Activated CD4-positive, alpha-beta T cell treated with anti-CD3 and anti-CD28 coated beads, Interleukin-2, Interleukin-6, amounts not matched to agents 100 ng/mL and 50 ng/mL, durations not matched to agents 16 hours and 8 hours (primary cell): ENCODE measurements at places on chromosomes 2 and 18.

- DNase-seq = no peak
Measured at GRCh38 chr2:26979741-26980140, 9.3 kb downstream of the MAPRE3 start.

DNA sequence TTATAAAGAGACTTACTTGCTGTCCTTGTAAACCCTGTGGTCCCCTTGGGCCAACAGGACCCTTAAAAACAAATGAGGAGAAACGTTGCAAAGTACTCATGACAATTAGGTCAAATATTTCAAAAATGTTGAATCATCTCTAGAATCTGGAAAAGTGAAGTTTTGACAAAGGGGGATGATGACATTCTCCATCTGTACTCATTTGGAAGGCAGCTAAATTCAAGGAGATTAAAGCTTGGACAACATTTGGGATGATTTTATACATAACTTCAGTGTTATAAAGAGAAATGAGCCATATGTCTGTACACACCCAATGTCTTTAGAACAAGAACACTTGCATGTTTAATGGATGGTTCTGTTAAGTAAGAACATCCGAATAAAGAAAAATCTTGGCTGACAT lies 92.9 kb downstream of the COL5A2 start:
- no peak for DNase-seq

GRCh38 chr2:190313880-190314279 lies 5.7 kb downstream of the HIBCH start:
- DNase-seq = no peak

- DNase-seq = no peak
Measured at GRCh38 chr18:31176531-31176930, 13.9 kb upstream of the DSC1 start.

DNA sequence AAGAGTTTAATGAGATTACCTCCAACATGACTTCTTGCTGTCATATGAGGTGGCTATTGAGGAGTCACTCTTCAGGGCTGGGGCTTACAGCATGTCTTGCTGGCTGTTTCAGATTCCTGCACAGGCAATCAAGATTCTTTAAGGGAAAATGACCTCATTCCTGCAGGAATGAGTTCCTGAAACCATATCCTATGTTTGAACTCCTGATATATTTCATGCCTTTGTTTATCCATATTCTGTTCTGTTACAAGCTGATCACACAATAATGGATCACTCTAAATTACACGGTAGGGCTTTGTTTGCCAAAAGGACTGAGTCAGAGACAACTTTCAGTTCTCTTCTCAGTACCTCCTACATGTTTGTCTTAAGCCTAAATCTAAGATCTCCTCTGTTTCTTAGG lies 879.8 kb upstream of the PIK3C3 start:
- no peak for DNase-seq

DNA sequence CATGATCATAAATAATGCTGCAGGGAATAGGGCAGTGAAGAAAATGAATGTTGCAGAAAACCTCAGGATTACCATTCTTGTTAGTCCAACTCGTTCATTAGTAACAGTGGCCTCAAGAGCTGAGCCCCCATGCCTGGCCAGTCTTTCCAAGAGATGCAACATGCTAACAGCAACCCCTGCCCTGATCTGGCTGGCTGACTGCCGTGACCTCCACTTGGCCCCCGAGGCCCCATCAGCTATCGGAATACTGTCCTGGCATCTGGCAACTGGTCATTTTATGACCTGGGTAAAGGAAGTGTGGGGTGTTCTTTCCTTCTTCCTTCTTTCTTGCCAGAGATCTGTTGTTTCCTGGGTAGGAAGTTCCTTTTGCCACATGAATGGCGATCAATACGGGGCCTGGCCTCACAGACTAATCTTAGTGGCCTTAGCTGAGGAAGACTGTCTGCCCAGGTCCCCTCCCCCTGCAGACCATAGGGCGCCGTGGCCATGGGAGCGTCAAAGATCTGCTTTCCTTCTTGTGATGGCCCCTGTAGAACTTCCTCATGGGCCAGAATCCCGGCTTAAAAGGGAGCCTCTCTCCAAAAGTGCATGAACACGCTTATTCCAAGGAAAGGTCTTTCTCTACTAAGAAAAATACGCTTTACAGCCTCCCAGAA lies 10.6 kb upstream of the TRABD2A start:
- DNase-seq = no peak

GRCh38 chr2:49167131-49167530 lies 12.8 kb upstream of the FSHR start:
- DNase-seq = no peak

- DNase-seq = no peak
Measured at GRCh38 chr18:58666176-58666575, 5.1 kb upstream of the MALT1 start.

GRCh38 chr18:48021273-48021914 lies 90.9 kb upstream of the SMAD2 start:
- no peak for DNase-seq

DNA sequence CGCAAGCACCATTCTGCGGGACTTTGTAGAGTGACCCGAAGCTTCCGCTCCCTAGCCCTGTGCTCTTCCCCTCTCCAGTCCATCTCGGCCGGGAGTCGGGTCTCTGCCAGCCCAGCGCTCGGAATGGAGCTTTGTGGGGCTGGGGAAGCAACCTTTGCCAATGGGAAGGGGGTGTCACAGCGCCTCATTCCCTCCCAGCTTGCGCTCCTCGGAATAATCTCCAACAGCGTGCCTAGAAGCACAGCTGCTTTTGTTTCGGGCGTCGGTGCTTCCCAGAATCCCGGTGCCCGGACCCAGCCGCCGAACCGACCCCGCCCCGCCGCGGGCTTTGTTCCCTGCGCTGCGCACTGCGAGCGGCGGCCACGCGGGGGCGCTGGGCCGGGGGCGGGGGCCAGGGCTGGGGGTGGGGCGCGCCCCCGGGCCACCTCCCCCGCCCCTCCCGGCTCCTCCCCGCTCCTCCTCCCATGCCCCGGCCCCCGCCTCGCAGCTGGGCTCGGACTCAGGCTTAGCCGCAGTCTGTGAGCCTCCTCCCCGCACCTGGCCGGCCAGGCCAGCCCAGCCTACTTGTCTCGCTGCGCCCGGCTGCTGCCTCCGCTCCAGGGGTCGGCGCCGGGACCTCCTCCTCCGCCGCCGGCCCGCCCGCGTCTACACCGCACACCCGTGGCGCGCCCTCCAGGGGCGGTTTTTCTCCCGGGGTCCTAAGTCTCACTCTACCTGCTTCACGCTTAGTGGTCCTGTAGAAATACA lies 77.7 kb upstream of the SMAD2 start:
- DNase-seq = peak; percentile 51

DNA sequence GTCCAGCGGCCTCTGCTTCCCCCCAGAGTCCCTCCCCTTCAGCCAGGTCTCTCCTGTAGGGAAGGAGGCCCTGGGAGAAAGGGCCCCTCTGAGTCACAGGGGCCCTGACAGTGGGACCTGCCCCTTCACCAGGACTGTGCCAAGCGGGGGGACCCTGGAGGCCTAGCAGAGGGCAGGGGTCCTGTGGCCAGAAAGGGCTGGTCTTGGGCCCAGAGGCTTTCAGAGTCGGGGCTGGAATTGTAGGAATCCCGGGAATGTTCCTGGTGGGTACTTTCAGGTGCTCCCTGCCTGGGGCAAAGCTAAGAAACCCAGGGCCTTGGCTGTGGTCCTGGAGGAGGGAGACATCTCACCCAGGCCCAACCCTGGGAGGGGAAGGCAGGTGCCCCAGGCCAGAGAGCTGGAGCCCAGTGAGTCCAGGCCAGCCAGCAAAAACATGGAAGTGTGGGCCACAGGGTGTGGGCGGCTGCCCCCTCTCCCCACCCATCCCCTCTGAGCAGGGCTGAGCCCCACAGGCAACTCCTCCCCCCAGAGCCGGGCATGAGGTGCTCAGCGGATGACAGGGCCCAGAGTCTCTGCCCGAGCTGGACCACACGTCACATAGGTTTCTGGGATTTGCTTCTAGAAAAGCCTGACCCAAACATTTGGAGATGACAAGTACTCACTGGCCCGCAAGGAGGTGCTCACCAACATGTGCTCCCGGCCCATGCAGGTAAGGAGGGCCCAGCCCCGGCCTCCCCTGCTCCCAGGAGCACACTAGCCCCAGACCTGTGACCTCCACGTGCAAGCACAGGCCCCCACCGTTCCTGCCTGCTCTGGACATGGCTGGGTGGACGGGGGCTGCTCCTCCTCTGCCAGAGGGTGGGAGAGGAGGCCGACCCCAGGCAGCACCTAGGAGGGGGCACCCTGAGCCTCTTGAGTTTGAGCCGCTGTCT lies 48.2 kb upstream of the ALPP start:
- no peak for DNase-seq

DNA sequence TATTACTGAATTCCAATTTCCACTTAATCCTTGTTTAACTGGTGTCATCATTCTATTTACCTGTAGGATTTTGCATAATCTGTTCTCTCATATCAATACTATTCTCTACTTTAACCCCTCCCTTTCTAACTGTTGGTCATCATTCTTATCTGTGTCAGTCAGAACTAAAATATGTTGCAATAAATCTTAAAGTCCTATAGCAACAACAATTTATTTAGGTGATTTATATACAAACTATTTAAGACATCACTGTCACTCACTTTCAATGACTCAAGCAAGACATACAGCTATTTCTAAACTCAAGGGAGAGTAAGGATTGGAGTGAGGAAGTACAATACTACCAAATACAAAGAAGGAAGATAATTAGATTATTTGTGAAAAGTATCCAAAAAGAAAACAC lies 740.4 kb downstream of the DSC3 start:
- no peak for DNase-seq

- peak; percentile 1 for DNase-seq
Measured at GRCh38 chr18:57148263-57148662, 1.4 kb downstream of the BOD1L2 start.

GRCh38 chr18:2411381-2411960 lies 159.8 kb downstream of the METTL4 start:
- no peak for DNase-seq

DNA sequence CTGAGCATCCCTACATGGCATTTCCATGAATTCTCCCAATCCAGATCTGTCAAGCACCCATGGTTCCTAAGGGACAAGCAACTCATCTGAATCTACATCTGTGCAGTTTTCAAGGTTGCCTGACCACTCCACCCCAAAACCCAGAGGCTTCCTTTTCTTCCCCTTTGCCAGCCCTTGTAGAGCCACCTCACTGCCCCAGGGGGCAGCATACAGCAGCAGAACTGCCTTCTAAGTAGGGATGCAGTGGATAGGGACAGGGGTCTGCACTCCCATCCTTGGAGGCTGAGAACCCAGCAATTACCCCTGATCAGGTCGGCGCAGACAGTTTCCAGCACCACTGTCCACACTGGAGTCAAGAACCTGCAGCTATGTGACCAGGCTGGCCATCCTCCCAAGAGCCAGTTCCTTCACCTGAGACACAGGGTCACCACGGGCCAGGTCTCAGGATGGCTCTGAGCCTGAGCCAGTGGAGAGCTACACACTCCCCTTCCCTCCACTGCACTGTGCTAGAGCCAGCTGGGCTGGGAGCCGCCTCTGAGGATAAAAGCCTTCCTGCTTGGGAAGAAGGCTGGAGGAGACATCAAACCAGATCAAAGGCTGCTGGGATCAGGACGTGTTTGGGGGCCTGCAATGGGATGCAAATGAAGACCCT lies 283.1 kb downstream of the CELF4 start:
- DNase-seq = no peak

- DNase-seq = no peak
Measured at GRCh38 chr2:229043681-229044080, 227.4 kb downstream of the PID1 start.

- no peak for DNase-seq
Measured at GRCh38 chr18:11808001-11808855, 43.0 kb upstream of the CHMP1B start.

GRCh38 chr2:196399096-196399495 lies 227.7 kb upstream of the STK17B start:
- no peak for DNase-seq

- no peak for DNase-seq
Measured at GRCh38 chr2:104447831-104448434, 406.0 kb upstream of the POU3F3 start.

DNA sequence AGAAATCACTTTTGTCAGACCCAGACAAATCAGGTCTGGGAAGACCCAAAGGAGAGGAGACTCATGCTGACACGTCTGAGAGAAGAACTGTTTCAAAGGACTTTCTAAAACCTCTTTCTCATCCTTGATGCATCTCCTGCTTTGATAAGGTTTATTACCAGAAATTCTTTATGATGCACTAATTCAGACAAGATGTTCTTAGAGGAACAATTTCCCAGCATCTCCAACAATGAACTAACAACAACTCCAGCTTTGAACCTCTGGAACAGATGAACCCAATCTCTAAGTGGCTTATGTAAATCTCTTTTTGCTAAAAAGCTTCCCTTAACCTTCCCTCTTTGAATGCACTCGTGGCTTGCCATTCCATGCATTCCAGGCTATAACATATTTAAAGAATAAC lies 15.9 kb upstream of the SERPINB11 start:
- DNase-seq = no peak

GRCh38 chr2:10373931-10374330 lies 71.2 kb downstream of the HPCAL1 start:
- no peak for DNase-seq

- DNase-seq = no peak
Measured at GRCh38 chr2:29195796-29196195, 80.6 kb downstream of the CLIP4 start.

DNA sequence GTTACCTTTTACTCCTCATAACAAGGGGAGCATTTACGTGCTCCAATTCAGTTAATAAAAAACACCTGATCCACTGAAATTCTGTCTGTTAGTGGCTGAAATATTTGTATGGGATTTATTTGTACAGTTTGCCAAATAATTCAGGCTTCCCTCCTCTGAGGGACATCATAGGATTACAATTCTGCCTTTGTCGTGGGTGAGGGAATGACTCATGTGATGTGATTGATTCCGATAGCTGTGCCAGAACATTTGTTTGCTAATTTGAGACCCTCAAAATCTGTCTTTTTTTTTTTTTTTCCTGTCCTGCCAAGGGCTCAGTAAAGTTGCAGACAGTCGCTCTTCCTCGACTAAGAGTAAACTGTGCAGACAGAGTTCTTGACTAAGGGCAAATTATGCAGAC lies 612.6 kb upstream of the CDH2 start:
- DNase-seq = no peak

- DNase-seq = no peak
Measured at GRCh38 chr2:241862093-241862492, 3.4 kb upstream of the PDCD1 start.

DNA sequence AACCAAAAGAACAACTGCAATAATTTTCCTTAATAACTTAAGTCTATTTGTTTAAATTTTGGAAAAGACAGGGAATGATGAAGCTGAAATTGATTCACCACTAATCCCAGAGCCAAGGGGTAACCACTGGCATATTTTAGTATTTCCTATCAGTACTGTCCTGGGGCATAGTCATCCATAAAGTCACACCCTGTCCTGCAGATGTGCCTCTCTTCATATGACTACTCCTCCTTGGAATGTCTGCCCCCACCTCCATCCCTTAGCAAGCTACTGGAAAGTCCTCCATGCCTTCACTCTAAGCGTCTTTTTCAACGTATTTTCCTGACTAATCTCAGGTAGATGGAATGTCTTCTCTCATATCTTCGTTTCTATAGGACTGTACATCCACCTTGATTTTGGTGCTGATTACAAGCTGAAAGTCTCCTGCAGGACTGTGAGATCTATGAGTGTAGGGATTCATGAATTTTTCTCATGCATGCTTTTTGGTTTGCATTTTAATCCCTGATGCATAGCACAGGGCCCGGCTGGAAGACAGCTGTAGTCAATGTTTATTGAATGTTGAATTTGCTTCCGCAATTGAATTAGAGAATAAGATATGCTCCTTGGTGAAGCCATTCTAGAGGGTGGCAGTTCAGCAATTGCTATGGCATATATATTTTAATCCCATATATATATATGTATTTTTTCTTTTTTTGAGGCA lies 85.6 kb downstream of the MOGAT1 start:
- no peak for DNase-seq
